GM03348 (cell line): ENCODE measurements at places on chromosomes 2 and 18.

DNA sequence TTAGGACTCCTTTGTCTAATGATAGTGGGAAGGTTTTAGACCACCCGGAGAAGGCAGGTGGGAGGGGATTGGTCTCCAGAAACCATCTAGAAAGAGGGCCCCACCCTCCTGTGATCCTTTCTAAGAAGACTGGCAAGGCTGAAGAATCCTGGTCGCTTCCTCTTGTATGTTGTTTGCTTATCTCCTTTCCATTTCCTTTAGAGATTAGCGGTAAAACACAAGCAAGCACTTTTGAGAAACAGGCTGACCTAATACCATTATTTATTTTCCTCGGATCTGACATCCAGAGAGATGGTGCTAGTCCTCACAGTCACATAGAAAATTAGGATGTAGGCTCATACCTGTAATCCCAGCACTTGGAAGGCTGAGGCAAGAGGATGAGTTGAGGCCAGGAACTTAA is 45.2 kb upstream of the SPRED2 start:
- no peak for DNase-seq

- DNase-seq = no peak
Measured at GRCh38 chr2:101272045-101272784, 19.5 kb downstream of the CNOT11 start.

- DNase-seq = no peak
Measured at GRCh38 chr18:14945984-14946383, 198.0 kb downstream of the ANKRD30B start.

- DNase-seq = no peak
Measured at GRCh38 chr2:69985216-69985615, 23.8 kb upstream of the ASPRV1 start.

GRCh38 chr2:19949071-19949470 is 40.8 kb downstream of the WDR35 start:
- peak; percentile 60 for DNase-seq

DNA sequence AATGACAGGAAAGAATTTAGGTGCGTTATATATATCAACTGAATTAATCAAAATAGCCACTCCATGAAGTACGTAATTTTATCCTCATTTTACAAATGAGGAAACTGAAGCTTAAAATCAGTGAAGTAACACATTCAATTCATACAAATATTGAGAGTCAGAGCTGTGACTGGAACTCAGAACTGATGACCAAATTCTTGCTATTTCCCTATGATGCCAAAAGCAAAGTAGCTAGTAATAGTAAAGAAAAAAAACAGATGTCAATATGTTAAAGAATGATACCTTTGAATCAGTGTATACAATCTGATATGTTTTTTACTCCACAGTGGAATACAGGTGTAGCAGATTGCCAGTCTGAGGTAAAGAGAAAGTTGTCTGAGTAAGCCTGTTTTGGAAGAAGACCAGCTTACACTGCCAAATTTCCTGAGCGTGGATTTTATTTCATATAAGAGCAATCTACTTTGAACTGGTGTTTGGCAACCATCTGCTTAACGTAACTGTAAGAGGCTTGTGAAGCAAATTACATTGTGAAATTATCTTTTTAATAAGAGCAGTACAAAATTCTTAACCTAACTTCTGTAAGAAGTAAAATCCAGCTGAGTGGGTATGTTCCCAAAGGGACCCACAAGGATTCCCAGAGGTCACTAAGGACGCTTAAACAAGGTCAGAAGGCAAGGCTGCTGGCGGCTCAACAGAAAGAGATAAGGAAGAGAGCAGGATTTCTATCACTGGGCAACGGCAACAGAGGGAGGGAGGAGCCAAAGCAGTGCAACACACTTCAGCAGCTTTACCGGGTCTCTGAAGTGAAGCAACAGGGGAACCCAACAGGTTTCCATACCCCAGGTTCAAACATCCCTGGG is 85.6 kb downstream of the IKZF2 start:
- DNase-seq = peak; percentile 9

DNA sequence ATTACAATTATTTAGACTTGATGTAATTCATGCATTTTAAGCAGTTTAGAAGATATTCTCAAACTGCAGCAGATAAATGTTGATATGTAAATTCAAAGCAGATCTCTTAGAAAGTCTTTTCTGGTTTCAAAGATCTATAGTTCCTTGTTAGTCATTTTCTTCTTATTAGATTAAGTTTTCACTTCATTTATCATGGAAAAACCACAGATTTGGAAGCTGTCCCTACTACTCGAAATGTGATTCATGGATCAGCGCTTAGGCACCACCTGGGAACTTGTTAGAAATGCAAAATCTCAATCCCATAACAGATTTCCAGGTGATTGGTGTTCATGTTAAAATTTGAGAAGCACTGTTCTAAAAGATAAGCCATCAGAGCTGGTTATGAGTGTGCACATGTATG is 92.8 kb upstream of the CDH2 start:
- no peak for DNase-seq
